ENCODE measurements at places on chromosomes 3 and 15. TPM values are rescaled to one million over a fixed set of nuclear protein-coding genes. Genes with fewer than 3 reads are reported as not detected.

DNA sequence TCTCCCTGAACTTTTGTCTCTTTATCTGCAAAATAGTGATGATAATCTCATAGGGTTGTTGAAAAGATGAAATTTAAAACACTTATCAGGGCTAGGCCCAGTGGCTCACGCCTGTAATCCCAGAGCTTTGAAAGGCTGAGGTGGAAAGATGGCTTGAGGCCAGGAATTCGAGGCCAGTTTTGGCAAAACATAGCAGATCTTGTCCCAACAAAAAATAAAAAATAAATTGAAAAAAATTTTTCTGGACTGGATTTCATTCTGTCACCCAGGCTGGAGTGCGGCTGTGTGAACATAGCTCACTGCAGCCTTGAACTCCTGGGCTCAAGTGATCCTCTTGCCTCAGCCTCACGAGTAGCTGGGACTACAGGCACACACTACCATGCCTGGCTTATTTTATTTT lies 29.6 kb downstream of the LMLN start:
- no peak for DNase-seq
- H3K4me3 ChIP-seq = no peak overlapping the region
- H3K4me1 ChIP-seq = no peaks in the 10 kb centered on the region
- no peaks in the 10 kb centered on the region for H3K27me3 ChIP-seq
- no peak overlapping the region for H3K27ac ChIP-seq

DNA sequence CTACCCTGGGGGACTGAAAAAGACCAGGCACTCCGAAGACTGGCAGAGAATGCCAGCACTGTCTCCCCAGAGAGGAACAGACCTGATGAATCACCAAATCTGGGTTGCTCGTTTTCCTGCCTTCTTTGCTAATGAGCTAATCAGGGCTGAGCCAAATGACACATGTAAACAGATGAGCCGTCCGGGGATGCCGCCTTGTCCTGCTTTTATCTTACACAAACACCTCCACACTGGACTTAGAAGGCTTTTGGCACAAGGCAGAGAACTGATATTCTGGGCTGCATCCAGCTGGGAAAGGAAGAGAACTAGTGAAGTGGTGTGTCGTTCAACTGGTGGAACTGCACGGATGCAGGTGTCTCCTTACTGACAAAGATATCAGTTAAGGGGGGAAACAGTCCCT lies 88.1 kb downstream of the MECOM start:
- no peaks in the 10 kb centered on the region for H3K27me3 ChIP-seq
- no peaks in the 10 kb centered on the region for H3K36me3 ChIP-seq
- no peak overlapping the region for H3K27ac ChIP-seq
- DNase-seq = no peak
- peak overlapping the region; percentile 38 for H3K4me3 ChIP-seq

DNA sequence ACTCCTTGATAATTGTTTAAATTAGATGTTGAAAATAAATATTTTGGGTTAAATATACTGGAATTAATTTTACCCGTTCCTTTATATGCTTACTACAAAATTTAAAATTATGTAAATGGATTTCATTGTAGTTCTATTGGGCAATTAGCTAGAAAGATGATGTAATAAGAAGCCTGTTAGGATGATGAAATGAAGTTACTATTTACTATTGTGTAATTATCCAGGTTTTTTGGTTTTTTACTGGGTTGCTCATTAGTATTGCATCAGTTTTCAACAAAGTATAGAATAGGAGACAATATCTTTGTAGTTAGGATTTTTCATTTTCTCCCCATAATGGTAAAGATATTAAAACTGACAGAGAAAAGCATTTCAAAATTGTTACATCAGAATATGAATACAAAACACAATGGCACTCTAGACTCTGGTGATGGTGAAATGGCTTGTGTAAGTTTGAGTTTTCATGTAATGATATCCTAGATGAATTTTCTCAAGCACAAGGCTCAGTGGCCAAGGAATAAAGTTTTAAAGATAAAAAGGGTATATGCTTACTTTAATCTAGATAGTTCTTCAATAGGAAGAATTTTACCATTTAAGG lies 222.0 kb downstream of the P3H2 start:
- DNase-seq = no peak
- H3K27ac ChIP-seq = no peak overlapping the region

Gene USP50
- total RNA-seq = 1.1 TPM

DNA sequence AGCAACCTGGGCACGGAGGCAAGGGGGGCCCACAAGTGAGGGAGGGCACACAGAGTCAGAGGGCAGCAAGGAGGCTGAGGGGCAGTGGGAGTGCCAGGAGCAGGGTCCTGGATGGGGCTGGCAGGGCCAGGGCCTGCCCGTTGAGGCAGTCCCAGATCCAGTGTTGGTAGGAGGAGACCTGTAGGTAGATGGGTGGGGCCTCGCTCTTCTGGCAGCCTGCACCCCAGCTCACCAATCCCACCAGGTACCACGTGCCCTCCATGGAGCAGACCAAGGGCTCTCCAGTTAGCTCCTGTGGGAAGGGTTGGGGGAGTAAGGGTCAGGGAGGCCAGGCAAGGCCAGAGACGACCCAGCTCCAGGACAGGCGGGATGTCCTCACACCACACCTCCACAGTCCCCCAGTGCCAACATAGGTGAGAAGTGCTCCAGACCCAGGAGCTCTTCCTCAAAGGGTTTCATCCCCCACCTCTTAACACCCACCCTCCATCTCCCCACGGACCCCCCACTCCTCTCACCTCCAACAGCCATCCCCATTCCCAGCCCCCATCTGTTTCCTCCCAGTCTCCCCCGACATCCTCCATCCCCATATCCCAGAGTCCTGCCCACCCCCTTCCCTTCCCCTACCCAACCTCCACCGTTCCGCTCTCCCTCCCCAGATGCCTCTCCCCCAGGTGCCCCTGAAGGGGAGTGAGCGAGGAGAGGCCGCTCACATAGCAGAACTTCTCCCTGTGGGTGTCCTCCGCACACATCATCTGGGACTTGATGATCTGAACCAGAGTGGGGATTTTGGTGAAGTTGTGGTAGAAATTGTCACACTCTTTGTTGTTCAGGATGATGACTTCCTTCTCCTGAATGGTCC lies 5.2 kb downstream of the PRSS50 start:
- no peak overlapping the region for H3K4me3 ChIP-seq
- DNase-seq = peak; percentile 83
- no peaks in the 10 kb centered on the region for H3K4me1 ChIP-seq
- H3K27me3 ChIP-seq = no peaks in the 10 kb centered on the region

GRCh38 chr3:5466065-5466464 lies 278.6 kb downstream of the EDEM1 start:
- H3K27me3 ChIP-seq = no peaks in the 10 kb centered on the region
- H3K4me3 ChIP-seq = no peak overlapping the region
- DNase-seq = no peak
- H3K27ac ChIP-seq = no peak overlapping the region

GRCh38 chr15:93250950-93251349 lies 161.9 kb upstream of the RGMA start:
- H3K4me3 ChIP-seq = no peak overlapping the region
- no peaks in the 10 kb centered on the region for H3K36me3 ChIP-seq
- H3K4me1 ChIP-seq = no peaks in the 10 kb centered on the region
- DNase-seq = no peak
- no peak overlapping the region for H3K27ac ChIP-seq

DNA sequence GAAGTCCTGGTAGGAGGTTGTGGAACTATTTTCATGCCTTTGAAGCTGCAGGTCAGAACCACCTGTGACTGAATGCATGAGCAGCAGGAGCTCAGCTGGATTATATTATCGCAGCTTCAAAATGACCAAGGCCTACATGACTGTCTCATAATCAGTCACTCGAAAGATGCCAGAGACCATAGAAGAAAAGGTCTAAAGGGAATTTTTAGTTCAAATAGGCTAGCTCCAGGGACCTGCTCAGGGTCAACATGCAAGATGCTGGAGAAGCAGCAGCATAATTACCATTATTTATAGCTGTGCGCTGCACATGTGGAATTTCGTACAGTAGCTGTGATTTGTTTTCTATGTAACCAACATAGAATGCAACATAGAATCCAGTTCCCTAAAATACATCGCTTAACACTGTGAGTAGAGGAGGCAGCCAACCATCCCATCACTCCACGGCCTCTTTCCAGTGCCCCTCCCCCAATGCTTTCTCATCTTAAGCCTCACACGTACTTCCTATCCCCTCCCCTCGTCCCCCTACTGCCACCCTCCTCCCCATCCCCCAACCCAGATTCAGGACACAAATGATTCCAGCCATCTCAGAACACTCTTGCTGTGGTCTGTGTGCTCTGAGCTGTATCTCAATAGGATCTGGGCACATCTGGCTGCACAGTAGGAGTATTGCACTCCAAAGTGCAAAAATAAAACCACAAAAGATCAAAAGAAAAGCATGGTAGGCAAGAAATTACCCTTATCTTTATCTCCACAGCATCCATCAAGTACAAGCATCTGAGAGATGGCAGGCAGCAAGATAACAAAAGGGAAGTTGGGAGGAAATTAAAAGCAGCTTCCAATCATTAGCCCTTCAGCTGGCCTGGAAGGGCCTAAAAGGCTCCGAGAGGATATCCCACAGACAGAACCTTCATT lies 352.8 kb upstream of the SEMA6D start:
- no peak overlapping the region for H3K4me3 ChIP-seq
- DNase-seq = peak; percentile 53
- no peaks in the 10 kb centered on the region for H3K36me3 ChIP-seq
- no peaks in the 10 kb centered on the region for H3K4me1 ChIP-seq
- no peak overlapping the region for H3K27ac ChIP-seq
- H3K27me3 ChIP-seq = no peaks in the 10 kb centered on the region

Gene SLC28A2
- total RNA-seq = not detected

DNA sequence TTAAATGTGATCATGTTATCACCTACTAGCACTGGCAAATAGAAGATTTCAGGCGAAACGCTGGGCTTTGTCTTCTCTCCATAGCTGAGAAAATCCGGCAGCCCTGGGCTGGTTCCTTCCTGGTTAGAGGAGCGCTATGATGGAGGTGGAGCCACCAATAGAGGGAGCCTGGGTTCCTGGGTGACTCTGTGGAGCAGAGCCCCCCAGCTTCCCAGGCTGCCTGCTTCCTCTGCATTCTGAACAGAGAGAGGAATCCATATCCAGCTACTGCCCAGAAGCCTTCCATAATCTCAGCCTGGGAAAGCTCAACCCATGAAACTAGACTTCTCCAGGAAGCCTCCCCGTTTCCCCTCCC lies 32.6 kb upstream of the IQSEC1 start:
- no peaks in the 10 kb centered on the region for H3K36me3 ChIP-seq
- H3K4me1 ChIP-seq = peaks cover 15% of the 10 kb centered on the region
- DNase-seq = peak; percentile 70
- H3K27me3 ChIP-seq = no peaks in the 10 kb centered on the region

- no peaks in the 10 kb centered on the region for H3K27me3 ChIP-seq
- peak; percentile 26 for DNase-seq
- peaks cover 6% of the 10 kb centered on the region for H3K4me1 ChIP-seq
- peaks cover 13% of the 10 kb centered on the region for H3K36me3 ChIP-seq
Measured at GRCh38 chr3:38020342-38020726, 9.1 kb downstream of the PLCD1 start.

DNA sequence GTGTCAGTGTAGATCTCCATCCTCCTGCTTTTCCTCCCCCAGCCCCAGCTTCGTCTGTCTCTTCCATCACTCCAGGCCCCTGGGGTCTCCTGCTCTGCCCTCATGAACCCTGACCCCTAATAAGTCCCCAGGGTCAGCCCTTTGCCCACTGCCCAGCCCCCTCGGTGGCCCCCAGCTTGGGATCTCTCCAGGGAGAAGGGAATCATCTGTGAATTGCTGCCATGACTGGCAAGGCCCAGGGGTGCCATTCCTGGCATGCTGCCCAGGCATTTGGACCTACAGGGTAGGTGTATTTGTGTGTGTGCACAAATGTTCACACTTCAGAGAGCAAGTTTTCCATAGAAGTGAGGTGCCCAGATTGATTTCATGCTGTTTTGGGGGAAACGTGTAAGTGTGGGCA lies 5.9 kb upstream of the TBC1D21 start:
- peaks cover 7% of the 10 kb centered on the region for H3K4me1 ChIP-seq
- no peaks in the 10 kb centered on the region for H3K36me3 ChIP-seq
- H3K4me3 ChIP-seq = no peak overlapping the region
- peaks cover 52% of the 10 kb centered on the region for H3K27me3 ChIP-seq

- DNase-seq = no peak
- no peaks in the 10 kb centered on the region for H3K27me3 ChIP-seq
- peaks cover 19% of the 10 kb centered on the region for H3K36me3 ChIP-seq
Measured at GRCh38 chr15:89614164-89614563, 38.9 kb downstream of the TICRR start.

Gene EXD1
- not detected for total RNA-seq

GRCh38 chr15:64536244-64536836 lies 76.0 kb downstream of the ZNF609 start:
- peak overlapping the region; percentile 65 for H3K27ac ChIP-seq
- H3K4me1 ChIP-seq = peaks cover 8% of the 10 kb centered on the region
- no peaks in the 10 kb centered on the region for H3K27me3 ChIP-seq
- H3K4me3 ChIP-seq = no peak overlapping the region
- DNase-seq = peak; percentile 97

- no peak overlapping the region for H3K4me3 ChIP-seq
- H3K27ac ChIP-seq = no peak overlapping the region
- no peaks in the 10 kb centered on the region for H3K36me3 ChIP-seq
- DNase-seq = no peak
- H3K27me3 ChIP-seq = peaks cover under 1% of the 10 kb centered on the region
Measured at GRCh38 chr3:187242900-187243299, 45.6 kb downstream of the RTP1 start.

Gene LRRC31
- not detected for total RNA-seq

Gene CLSTN2
- total RNA-seq = under 0.01 TPM

Gene DNAH12
- under 0.01 TPM for total RNA-seq

GRCh38 chr3:50246517-50246954 lies 10.5 kb downstream of the GNAI2 start:
- peaks cover 77% of the 10 kb centered on the region for H3K4me1 ChIP-seq
- peak overlapping the region; percentile 69 for H3K4me3 ChIP-seq
- peaks cover 17% of the 10 kb centered on the region for H3K36me3 ChIP-seq
- DNase-seq = peak; percentile 98

- H3K27ac ChIP-seq = no peak overlapping the region
- H3K36me3 ChIP-seq = no peaks in the 10 kb centered on the region
- no peak overlapping the region for H3K4me3 ChIP-seq
- DNase-seq = no peak
- no peaks in the 10 kb centered on the region for H3K4me1 ChIP-seq
Measured at GRCh38 chr3:113620091-113620490, 76.4 kb downstream of the USF3 start.

DNA sequence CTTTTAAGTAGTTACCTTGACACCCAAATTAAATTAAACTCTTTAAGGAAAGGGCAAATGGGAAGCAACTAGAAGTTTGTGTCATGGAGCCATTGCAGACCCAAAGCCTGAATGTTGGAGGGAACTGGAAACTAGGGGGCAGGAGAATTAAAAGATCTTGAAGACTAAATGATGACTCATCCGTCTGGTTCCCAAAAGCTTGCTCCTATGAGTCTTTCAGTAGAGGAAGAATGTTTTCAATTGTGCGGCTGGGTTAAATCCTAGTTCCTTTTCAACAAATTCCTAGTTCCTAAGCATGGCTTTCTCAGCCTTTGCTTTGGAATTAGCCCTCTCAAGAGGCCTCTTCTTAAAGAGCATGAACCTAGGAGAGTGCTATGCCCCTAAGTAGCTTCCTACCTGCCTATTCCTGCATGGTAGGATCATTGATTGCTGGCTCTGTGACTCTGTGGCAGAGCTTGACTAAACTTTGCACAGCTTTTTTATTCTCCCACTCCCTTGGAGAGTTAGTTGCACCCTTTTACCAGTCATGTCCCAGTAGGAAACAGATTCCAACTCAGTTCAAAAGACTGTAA lies 17.7 kb downstream of the CLEC3B start:
- DNase-seq = peak; percentile 93
- peak overlapping the region; percentile 34 for H3K27ac ChIP-seq
- H3K36me3 ChIP-seq = no peaks in the 10 kb centered on the region
- no peaks in the 10 kb centered on the region for H3K27me3 ChIP-seq
- H3K4me3 ChIP-seq = no peak overlapping the region
- H3K4me1 ChIP-seq = peaks cover 7% of the 10 kb centered on the region

- H3K4me1 ChIP-seq = peaks cover 31% of the 10 kb centered on the region
Measured at GRCh38 chr15:69559440-69560190, 107.0 kb downstream of the RPLP1 start.

Gene RMDN3
- total RNA-seq = 19.9 TPM

Data from osteoblast (primary cell).